ENCODE measurements at places on chromosomes 11 and 22.

- DNase-seq, result no peak
Measured at GRCh38 chr22:43176090-43176489, 10.8 kb downstream of the TTLL12 start.

DNA sequence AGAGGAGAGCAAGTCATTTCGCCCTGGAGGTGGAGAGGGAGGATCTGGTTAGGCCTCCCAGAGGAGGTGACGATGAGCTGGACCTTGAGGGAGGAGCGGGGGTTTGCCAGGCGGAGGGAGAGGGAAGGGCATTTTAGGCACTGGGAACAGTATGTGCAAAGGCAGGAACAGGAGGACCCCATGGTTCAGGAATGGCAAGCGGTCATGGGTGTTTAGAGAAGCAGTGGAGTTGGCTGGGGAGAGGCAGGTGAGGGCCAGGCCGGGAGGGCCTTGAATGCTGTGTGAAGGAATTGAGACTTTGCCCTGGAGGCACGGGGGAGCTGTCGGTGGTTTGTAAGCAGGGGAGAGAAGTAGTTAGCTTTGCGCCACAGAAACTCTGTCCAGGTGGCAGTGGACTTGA, 10.3 kb downstream of the PRDM11 start:
- DNase-seq, result no peak

DNA sequence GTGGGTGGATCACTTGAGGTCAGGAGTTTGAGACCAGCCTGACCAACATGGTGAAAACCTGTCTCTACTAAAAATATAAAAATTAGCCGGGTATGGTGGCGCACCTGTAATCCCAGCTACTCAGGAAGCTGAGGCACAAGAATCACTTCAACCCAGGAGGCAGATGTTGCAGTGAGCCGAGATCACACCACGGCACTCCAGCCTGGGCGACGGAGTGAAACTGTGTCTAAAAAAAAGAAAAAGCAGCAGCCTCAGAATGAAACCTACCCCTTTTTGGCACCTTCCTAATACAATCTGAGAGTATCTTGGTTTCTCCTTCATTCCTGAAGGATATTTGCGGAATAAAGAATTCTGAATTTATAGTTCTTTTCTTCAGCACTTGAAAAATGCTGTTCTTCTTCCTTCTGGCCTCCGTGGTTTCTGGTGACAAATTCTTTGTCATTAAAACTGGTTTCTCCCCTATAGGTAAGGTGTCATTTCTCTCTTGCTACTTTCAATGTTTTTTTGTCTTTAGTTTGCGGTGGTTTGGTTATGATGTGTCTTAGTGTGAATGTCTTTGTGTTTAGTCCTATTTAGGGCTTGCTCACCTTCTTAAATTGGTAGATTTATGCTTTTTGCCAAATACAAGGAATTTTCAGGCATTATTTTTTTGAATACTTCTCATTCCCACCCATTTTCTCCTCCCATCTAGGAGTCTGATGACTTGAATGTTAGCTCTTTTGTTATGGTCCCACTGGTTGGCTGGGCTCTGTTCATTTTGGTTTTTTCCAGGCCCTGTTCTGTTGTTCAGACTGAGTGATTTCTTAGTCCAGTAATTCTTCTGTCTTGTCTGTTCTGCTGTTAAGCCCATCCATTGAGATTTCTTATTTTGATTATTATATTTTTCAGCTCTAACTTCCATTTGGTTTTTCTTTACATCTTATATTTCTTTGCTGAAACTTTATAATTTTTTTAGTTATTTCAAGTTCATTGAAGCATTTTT, 15.4 kb downstream of the ASRGL1 start:
- DNase-seq, result no peak

GRCh38 chr11:102279641-102280170, 37.6 kb upstream of the BIRC3 start:
- DNase-seq, result no peak

GRCh38 chr11:1138097-1138496, 19.7 kb upstream of the MUC5AC start:
- DNase-seq, result no peak

GRCh38 chr11:65887723-65888162, 528 bp downstream of the FIBP start:
- no peak for DNase-seq

GRCh38 chr11:22339611-22340010, 1.4 kb downstream of the SLC17A6 start:
- DNase-seq, result no peak

DNA sequence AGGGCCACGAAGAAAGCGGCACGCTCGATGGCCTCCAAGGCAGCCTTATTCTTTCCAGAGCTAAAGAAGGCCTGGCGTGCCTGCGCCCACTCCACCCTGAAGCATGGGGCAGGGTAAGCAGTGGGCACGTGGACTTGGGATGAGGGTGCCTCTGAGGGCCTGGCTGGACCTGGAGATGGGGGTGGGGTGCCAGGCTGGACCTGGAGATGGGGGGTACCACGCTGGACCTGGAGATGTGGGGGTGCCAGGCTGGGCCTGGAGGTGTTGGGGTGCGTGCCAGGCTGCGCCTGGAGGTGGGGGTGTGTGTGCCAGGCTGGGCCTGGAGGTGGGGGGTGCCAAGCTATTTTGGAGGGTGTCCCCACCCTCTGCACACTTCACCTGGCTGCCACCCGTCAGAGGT, 5.3 kb downstream of the CPT1B start:
- no peak for DNase-seq

DNA sequence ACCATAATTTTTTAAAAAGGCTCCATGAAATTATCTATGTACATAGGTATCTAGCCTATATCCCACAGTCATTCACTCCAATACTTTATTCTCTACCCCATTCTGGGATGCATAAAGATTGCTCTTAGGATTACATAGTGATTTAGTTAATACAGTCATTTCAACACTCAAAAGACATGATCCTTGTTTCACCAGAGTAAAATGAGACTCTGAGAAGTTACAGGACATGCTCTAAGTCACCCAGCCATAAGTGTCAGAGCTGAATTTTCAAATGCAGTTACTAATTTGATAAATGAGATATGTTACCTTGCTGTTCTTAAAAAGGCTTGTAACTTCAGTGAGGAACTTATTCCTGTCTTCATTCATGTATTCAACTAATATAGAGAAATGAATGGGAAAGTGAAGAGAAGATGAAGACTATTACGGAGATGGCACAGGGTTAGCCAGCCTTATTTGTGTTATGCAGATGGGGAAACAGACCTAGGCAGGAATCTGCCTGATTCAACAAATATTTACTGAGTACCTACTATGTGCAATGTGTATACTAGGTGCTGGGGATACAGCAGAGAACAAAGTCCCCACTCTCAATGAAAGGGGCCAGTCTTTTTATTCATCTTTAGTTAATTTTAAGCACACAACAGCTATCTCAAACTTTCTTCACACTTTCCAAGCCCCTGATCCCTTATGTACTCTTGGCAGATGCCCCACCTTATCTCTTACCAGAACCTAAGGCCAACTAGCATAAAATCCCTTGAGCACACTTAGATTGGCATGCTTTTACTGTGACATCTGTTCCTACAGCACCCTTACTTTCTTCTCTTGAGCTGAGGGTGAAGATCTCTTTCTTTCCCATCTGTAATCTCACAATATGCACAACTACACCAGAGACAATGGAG, 21.6 kb downstream of the MAPK1 start:
- no peak for DNase-seq

DNA sequence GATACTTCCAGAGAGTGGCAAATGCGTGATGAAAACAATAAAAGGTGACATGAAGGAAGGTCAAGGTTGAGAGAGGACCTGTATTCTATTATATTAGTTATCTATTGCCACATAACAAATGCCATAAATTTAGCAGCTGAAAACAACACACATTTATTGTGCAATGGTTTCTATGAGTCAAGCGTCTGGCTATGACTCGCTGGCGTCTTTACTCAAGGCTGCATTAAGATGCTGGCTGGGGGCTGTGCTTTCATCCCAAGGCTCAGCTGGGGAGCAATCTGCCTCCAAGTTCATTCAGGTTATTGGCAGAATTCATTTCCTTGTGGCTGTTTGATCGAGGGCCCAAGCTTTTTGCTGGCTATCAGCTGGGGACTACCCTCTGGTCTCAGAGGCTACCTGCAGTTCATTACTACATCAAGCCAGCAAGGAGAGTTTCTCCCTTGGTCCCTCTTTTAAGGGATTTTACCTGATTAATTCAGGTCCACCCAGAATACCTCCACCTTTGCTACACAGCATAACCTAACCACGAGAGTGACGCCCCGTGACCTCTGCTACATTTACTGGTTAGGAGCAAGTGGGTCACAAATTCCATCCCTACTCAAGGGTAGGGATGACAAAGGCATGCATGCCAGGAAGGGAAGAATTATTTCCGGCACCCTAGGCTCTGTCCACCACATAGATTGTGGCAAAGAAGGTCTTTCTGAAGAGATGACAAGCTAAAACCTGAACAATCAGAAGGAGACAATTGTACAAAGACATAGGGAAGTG, 549.1 kb downstream of the MN1 start:
- no peak for DNase-seq

GRCh38 chr11:45896422-45896984, 10.6 kb downstream of the FREY1 start:
- DNase-seq, result peak; percentile 79

GRCh38 chr22:37232140-37232998, 11.7 kb downstream of the RAC2 start:
- no peak for DNase-seq

GRCh38 chr11:73197348-73197747, 20.7 kb upstream of the P2RY2 start:
- DNase-seq, result no peak

Measured in nephron progenitor cell (in vitro differentiated cells).